ENCODE measurements at places on chromosomes 4 and X.
A peak's percentile ranks its signal among the peaks of the same experiment; 100 is the strongest.

DNA sequence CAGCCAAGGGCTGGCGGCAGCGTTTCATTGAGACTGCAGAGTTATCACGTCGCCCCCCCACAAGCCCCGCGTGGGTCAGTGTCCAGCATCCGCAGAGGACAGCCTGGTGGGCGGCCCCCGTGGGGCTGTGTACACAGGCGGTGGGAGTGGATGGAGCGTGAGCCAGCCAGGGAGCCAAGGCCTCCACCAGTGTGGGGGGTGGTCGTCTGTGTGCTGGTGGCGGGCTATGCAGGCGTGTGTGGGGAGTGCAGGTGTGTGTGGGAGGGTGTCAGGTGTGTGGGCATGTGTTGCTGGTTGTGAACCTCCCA is 56.5 kb upstream of the NKX1-1 start:
- DNase-seq = no peak

DNA sequence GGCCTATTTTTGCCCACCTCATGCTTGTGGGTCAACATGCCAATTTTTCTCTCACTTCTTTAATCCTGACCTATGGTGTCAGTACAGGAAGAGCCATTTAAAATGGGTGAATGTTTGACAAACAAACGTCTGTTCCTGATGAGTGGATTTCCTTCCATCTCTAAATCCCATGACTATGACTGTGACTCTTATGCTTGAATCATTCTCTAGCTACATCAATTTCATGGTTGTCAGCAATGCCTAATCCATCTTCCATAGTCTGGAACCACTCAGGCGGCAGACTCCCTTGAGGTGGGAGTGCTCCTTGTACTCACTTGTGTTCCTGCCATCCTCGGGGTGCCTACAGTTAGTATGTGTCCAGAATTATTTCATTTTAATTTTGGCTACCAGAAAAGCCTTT is 194.9 kb upstream of the RPS6KA3 start:
- DNase-seq = no peak

DNA sequence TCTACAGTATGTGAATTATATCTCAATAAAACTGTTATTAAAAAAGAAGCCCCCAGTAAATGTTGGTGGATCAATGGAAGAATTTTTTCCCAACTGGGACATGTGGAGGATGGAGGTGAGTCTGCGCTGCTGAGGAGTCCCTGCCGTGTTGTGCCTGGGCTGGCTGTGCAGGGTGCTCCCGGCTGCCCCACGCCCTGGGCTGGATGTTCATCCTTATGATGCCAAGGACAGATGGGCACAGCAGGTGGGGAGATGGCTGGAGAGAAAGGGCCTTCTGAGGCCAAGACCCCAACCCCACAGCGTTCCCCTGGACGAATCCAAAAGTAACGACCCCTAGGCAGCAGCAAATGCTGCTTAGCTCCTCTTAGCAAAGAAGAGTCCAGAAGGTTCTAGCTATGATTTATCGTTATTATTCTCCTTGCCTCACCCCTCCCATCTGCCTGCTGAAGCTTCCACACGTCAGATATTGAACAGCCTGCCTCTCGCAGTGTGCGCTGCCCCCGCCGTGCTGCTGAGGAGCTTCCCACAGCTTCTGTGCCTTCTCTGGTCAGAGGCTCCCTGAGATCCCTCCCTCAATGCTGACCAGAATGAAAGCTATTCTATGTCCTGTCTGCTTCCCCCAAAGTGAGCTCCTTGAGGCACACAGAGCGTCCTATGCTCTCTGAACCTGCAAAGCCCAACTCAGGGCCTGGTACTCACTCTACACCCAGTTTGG is 26.5 kb downstream of the HMX1 start:
- no peak for DNase-seq

DNA sequence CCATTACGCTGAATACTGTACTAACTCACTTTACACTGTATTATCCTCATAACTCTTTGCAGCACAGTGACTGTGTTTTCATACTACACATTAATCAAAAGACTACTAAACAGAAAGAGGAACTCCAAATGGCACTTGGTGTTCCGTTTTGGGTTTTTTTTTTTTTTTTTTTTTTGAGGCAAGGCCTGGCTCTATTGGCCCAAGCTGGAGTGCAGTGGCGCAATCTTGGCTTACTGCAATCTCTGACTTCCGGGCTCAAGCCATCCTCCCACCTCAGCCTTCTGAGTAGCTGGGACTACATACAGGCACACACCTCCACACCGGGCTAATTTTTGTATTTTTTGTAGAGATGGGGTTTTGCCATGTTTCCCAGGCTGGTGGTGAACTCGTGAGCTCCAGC is 10.7 kb downstream of the KLHL8 start:
- no peak for DNase-seq

GRCh38 chr4:68163754-68164153 is 34.1 kb upstream of the TMPRSS11F start:
- DNase-seq = no peak

- DNase-seq = peak; percentile 6
Measured at GRCh38 chr4:189147005-189147929, 793.4 kb upstream of the FRG1 start.

DNA sequence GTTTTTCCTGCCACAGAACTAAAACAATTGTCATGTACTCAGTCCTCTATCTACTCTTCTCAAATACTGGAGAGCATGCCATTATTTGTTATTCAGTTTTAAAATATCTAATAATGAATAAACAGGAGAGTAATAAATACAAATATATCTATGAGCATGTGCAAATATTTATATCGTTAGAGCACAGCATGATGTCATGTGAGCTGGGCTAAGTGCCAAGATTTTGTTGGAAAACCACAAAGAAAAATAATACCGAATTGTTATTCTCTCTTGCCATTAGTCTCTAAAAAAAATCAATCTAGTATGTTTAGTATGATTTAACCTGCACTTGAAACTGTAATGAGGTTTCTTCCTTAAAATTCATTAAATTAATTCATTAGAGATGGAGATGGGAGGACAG is 97.3 kb downstream of the DDX60 start:
- no peak for DNase-seq

DNA sequence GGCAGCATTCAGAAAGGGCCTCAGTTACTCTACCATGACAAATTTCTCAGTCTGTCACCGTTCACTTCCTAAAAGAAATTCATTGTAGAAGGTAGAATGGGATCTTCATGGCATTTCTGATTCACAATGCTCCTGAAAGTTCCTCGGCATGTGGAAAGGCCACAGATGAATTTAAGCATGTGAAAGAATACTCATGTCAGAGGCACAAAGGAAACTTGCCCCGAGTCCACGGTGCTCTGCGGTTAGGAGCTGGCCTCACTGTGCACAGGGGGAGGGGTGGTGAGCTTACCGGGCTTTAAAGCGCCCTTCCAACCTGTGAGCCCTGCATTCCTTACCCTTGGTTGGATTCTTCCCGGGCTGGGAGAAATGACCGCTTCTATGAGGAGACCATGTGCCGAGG is 9.3 kb downstream of the TKTL1 start:
- DNase-seq = no peak

DNA sequence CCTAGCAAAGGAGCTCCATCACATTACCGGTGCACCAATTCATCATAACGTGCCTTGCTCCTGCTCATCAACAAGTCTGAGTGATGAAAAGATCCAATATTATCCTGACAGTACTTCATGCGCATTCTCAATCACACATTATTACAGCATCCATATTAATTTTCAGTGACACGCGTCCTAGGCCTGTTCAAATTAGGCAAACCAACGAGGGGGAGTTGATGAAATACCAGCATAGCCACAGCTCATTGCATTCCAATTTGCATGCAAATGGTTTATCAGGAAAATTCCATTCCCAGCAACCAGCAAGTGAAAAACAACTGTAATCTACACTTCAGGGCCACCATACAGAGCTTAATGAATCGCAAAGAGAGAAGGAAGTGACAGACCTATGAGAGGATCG is 236.9 kb downstream of the DCLK2 start:
- DNase-seq = peak; percentile 19

DNA sequence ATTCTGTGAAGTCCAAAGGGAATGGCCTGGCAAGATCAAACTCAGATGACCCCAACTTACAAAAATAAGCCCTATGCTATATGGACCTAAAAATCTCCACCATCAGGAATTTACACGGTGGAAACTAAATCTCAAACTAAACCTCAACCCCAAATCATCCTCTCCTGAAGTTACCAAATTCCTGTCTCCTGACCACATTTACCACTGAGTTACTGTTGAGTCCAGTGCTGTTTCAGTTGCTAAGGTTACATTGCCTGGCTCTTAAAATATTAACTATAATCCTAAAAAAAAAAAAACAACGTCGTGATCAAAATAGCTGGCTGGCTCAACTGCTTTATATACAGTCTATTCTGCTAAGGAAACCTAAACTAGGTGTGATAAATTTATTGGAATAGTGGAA is 315.2 kb upstream of the SLIT2 start:
- no peak for DNase-seq

DNA sequence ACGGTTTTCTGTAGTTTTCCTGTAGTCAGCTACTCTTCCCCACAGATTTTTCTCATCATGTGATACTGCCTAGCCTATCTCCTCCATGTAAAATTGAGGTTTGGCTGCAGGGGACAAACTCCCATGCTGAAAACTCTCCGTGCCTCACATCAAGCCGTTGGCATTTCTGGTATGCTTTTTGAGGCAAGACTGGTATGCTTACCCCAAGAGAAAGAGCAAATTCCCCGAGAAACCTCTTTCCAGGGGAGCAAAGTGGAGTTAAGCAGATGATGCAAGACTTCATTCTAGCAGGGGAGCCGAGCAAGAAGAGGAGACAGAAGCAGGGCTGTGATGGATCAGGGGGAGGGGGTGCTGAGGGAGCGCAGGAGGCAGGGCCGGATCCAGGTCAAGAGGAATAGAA is 4.8 kb downstream of the SOWAHD start:
- DNase-seq = no peak

GRCh38 chrX:78708262-78708661 is 39.3 kb upstream of the LPAR4 start:
- no peak for DNase-seq

DNA sequence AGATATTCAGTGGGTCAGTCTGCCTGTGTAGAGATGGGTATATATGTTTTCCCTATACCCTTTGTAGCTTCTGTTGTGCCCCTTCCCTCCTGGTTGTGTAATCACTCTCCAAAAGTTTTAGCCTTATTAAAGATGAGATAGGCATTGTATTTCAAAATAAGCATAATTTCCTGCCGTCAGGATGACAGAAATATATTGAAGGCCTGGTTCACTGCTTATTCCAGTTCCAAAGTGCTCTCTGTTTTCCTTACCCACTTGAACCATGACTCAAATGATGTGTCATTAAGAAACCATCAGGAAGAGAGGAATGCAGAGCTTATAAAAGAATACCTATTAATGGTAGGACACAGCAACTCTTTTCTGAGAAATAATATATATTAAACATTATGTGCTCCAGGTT is 178.5 kb downstream of the GABRB1 start:
- DNase-seq = no peak

- DNase-seq = no peak
Measured at GRCh38 chr4:159608436-159608835, 505.6 kb downstream of the RAPGEF2 start.

- no peak for DNase-seq
Measured at GRCh38 chr4:14787894-14788293, 214.4 kb upstream of the CPEB2 start.

- DNase-seq = no peak
Measured at GRCh38 chrX:108511721-108512120, 72.1 kb downstream of the COL4A5 start.

DNA sequence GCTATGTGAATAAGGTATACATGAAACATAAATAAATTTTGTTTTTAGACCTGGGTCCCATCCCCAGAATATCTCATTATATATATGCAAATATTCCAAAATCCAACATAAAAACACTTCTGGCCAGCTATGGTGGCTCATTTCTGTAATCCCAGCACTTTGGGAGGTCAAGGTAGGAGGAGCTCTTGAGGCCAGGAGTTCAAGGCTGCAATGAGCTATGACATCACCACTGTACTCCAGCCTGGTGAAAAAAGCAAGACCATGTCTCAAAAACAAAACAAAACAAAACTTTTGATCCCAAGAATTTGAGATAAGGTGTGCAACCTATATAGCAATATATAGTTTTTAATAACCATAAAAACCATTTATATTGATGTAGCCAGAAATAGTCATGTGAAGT is 5.4 kb upstream of the ADGRA3 start:
- DNase-seq = no peak

DNA sequence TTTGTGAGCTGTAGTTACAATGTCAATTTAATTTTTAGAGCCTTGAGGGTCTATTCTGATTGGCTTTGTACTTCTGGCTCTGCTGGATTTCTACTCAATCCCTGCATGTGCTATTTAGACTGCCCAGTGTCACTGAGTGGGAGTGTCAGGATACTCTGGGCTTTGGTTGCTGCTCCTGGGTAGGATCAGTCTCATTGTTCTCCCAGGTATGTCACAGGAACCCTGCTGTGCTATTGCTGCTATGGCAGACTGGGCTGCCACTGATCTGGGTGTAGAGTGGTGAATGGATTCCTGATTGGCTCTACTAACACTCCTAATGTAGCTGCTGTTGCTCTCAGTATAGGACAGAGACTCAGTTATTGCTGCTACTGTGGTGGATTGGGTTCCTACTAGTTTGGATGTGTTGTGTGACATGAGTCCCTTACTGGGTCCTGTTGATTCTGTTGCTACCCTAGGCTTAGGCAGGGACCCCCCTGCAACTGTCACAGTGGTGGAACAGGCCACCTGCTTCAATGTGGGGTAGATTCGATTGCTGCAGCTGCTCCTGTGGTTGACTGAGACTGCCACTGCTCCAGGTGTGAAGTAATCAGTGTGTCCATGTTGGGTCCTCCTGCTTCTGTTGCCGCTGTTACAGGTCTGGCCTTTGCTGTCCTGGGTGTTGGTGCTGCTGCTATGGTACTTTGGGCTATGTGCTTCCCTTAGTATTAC is 707.8 kb upstream of the AMOT start:
- no peak for DNase-seq

GRCh38 chr4:153603835-153604234 is 80.2 kb upstream of the TLR2 start:
- DNase-seq = no peak

GRCh38 chr4:106624671-106625070 is 256.1 kb upstream of the GIMD1 start:
- DNase-seq = no peak

DNA sequence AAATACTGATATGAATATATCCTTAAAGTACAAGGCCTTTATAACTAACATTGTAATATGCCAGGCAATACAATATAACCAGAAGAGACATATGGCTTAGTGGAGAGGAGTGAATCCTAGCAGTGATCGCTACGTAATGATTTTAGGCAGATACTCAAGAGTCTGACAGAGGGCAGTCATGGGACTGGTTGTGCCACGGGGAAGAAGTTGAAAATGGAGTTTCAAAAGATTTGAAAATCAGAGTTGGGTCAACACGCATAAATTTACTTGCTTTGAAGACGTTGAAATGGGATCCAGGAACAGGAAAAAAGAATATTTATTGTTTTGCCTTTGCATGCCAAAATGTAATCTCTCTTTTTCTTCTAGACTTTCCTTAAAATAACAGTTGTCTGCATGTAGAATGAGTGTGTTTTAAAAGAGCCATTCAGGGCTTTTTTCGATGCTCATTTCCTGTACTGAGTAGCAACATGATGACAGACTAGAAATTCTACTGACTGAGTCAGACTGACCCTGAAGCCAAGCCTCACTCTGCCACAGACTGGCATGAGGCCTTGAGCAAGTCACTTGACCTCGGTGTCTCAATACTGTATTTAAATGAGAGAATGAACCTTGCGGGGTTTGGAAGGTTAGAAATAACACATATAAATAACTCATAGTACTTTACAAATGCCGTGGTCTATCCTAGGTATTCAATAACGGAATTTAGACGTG is 8.1 kb upstream of the SMS start:
- DNase-seq = no peak

GRCh38 chrX:2340991-2341390 is 159.8 kb downstream of the DHRSX start:
- DNase-seq = no peak

Measured in HAP-1 (cell line).